Left renal cortex interstitium (tissue), 4 donors: ENCODE measurements at places on chromosomes 2 and 18.

DNA sequence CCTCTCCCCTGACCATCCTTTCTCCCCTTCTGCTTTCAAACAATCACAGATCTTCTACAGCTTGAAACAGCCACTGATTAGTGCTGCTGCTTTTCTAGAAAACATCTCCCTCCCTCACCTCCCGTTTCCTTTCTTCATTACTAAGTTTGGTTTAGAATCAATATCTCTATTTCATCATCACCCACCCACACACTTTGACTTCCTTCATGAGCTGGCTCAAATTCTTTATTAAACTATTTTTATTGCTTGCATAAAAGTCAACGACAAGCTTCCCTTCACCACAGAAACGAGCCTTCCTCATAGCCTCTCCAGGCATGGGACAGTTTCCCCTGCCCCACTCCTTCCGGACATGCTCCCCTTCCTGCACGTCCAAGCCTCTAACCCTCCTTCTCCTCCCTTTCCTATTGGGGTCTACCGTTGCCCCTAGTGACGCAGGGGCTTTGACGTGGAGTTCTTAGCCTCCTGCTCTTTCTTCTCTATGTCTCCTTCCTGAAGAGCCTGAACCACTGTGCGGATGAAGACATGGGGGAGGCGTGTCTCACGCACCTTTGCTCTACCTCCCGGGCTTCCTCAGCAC lies 172.0 kb downstream of the AFF3 start:
- no peak for DNase-seq

DNA sequence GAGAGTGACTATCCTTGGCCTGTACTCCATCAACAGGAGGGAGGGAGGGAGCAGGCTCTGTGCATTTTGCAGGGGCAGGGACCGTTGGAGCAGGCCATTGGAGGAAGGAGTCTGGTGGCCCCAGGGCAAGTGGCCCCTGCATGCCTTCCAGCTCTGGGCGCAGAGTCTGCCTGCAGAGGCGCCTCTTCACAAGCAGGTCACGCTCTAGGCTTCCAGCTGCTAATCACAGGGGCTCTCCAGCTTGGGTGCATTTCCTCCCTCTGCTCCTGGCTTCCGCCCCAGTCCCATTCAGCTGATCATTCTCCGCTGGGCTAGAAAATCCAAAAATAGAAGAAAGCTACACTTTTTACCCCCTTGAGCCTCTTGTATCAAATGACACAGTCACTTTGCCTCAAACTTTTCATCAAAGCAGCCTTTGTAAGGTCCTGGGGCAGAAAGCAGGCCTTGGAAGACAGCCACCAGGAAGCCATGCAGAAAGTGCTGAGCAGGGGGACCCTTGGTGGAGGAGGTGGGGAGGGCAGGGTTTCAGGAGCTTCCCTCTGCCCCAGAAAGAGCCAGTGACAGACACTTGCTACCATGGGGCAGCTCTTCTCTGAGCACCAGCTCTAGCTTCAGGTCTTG lies 11.3 kb downstream of the TMEM247 start:
- peak; percentile 30 for DNase-seq

- no peak for DNase-seq
These were observed 74.3 kb downstream of the XRCC5 start for GRCh38 chr2:216183462-216183861.

DNA sequence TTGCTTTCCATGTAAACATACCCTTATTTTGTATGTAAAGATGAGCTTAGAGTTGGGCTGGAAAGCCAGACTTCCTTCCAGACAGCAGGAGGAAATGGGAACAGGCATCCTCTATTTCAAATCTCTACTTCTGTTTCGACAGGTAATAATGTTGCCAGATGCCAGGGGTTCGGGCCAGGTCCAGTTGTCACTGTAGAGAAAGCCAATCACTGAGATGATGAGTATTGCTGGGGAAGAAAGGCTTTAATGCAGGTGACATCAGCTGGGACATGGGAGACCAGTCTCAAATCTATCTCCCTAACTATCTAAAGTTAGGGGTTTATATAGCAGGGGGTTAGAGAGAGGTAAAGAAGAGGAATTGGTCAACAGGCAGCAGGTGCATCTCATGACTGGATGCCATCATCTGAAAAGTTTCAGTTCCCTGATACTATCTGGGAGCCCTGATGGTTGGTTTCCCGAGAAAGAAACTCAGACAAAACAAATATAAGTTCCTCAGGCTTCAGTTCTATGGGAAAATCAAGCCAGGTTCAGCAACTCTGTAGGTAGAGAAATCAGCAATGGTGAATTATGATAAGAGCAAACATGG lies 9.3 kb upstream of the MTCL1 start:
- DNase-seq: no peak

GRCh38 chr2:61425605-61426155 lies 45.2 kb downstream of the USP34 start:
- no peak for DNase-seq

GRCh38 chr2:9154061-9154460 lies 52.6 kb upstream of the ASAP2 start:
- no peak for DNase-seq

DNA sequence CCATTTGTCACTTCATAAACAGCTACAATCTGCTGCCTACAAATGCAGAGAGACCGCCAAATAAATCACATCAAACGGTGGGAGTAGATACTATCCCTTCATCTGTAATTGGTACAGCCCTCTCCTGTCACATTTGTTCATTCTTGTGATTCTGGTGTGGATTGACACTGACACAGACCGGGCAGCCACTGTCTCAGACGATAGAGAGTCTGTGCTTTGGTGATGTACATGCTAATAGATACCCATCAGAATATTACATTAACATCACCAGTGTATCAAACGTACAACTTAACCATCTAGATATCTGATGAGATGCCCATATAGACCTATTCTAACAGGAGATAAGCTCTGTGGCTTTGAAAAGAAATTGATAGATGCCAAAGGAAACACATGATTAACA lies 419.7 kb upstream of the ZEB2 start:
- no peak for DNase-seq

GRCh38 chr2:42172566-42172965 lies 3.4 kb downstream of the EML4 start:
- no peak for DNase-seq

GRCh38 chr18:39681061-39681460 lies 2115.5 kb upstream of the CELF4 start:
- no peak for DNase-seq

DNA sequence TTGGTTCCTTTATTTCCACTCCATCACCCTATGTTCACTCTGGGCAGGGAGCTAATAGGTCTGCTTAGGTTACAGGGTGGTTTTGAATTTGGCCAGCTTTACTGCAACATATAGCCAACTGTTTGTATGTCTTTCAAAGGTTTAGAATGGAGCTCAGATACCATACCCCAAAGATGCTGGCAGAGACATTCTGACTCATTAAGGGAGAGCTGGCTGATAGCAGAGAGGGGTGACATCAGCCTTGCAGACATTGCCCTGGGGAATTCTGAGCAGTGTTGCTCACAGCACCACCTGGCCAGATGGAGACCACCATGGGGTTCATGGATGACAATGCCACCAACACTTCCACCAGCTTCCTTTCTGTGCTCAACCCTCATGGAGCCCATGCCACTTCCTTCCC lies 2.1 kb downstream of the PROKR1 start:
- no peak for DNase-seq

DNA sequence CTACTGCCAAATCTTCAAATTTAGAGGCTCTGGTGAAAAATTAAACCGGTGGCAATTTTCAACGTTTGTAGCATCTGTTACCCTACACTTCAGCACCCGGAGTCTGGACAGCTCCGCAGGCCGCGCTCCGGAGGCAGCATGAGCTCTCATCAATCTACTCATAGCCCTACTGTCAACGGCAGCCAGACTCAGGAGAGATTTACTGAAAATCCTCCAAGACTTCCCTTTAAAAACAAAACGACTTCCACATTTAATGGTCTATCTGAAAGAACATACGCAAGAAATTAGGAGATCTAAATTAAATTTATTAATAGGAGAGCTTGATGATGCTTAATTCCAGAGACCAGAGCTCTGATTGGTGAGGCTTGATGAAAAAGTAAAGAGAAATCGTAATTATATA lies 970 bp upstream of the ADCYAP1 start:
- DNase-seq: no peak

DNA sequence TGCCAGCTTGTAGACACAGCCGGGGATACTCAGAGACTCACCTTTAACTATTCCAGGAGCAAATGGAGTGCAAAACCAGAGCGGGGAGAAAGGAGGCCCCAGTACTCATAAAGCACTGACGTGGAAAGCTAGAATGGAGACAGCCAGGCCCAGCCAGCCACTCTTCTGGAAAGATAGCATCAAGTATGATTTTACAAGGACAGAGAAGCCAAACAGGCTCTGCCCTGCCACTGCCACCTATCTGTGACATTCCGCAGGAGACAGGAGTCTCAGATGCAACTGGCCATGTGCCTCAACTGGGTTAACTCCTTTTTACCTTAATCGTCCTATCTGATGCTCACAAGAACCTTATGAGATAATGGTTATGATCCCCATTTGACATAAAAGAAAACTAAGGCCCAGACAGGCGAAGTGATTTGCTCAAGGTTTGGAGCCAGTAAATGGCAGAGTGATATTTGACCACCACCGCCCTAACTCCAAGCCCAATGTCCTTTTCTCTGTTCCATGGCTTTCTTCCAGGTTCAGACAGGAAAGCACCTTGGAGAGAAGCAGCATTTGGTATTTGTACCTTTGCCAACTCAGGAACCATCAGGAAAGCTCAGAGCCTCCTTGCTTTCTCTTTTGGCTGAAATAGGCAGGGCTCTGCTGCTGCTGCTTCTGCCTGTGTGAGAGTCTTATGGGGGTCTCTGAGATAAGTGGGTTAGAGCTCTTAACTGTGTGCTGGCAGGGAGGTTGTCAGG lies 15.6 kb downstream of the KIF3C start:
- no peak for DNase-seq

GRCh38 chr2:109028738-109029489 lies 39.9 kb upstream of the EDAR start:
- DNase-seq: no peak

DNA sequence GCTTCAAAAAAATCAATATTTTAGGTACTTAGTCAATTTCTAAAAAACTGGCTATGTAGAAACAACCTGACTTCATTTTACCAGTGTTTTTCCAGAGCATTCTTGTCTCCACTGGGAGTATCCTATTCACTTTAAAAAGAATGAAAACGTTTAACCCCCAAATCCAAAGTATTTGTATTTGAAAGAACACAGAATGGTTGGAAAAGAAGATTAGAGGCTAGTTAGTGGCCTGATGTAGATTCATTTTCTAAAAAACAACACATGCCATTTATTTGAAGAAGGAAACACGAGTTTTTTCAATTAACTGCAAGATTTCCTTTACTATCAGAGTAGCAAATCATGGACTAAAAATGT lies 74.6 kb downstream of the PLEKHM3 start:
- no peak for DNase-seq

DNA sequence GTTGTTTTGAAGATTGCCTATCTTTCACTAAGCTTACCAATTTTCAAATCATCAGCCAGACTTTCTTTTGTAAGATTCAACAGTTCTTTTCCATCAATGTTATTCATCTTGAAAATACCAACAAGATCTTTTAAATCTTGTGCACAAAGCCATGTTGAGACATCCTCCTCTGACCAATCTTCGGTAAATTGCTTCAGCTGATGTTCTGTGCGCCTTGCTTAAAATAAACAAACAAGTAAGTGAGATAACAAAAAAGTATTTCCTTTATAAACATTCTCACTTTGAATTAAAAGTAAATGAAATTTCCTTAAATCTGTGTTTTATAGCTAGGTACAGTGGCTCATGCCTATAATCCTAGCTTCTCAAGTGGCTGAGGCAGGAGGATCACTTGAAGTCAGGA lies 30.3 kb downstream of the WDSUB1 start:
- DNase-seq: no peak

GRCh38 chr2:84832772-84833461 lies 48.0 kb downstream of the TRABD2A start:
- DNase-seq: no peak

GRCh38 chr18:13318731-13319501 lies 100.4 kb downstream of the LDLRAD4 start:
- DNase-seq: no peak

- no peak for DNase-seq
These were observed 108.2 kb downstream of the RHBDD1 start for GRCh38 chr2:226943862-226944620.

DNA sequence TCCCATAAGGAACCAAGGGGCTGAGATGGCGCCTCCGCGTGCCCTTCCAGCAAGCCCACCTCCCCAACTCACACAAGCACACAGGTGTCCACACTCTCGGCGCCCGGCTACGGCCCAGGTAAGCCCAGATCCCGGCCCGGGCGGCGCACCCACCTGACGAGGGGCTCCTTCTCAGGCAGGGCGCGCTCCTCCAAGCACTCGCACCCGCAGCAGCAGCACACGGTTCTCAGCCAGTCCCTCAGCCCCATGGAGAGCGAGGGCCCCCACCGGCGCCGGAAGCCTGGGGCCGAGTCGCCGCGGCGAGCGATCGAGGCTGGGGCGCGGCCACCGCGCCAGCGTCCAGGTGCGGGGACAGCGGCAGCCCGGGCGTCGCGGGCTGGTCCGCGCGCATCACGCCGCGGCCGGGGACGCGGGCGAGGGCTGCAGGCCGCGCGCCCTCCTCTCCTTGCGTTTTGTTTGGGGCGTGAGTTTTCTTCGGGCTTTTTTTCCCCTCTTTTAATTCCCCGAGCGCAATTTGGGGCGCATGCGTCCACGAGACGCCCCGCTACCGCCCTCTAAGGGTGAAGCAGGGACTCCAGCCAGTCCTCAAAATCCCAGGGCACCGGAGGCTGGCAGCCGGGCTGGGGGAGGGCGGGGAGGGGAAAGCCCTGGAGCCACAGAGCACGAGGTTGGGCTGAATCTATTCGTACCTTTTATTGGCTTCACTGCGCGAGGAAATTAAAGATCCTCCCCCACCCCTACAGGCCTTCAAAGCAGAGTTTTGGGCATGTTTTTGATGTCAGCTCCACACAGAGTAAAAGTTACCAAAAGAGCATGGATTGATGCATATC lies at the start of gene MREG:
Gene MREG, minus strand, starts transcription at position 472 of the 830 bp plus-strand sequence. Its CDS starts 224 bp downstream, at position 248.
- no peak for DNase-seq

DNA sequence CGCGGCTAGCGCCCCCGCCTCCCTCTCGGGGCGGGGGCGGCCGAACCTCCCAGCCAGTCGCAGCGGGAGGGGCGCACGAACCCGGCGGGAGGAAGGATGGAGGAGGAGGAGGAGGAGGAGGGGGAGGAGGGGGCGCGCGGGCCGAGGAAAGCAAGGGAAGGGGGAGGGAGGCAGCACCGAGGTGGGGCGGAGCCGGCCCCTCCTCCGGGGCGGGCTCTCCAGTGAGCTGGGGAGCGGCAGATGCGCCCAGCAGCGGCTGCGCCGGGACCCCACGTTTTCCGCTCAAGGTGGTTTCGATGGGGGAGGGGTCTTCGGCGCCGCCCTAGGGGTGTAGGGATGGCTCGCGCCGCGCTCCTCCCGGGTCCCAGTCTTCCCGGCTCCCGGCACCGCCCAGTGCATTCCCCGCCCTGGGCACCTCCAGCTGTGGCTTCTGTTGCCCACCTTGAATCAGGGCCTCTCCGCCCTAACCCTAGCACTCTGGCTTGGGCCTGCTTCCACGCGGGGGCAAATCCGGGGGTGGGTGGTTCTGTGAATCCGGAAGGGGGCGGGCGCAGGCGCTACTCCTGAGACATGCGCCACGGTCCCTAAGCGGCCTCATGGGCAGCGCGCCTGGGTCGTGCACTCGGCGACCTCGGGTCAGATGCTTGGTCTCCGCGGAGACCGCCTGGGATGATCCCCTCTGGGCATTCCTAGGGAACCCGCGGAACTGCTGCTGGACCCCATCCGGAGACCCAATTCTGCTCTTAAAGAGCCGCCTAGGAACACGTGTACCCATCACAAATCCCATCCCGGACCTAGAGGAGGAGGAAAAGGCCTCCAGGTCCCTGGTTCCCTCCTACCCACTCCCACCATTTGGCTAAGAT lies at the start of gene FBXO41:
Gene FBXO41, minus strand, starts transcription at position 183 of the 863 bp plus-strand sequence. CDS start 14,848 bp downstream, outside the sequence.
- no peak for DNase-seq

GRCh38 chr2:234597576-234597861 lies 100.6 kb upstream of the ARL4C start:
- no peak for DNase-seq

- DNase-seq: no peak
These were observed 19.8 kb downstream of the MAP4K4 start for GRCh38 chr2:101717071-101717845.
